ENCODE measurements at places on chromosomes 2 and 18. TPM values are rescaled to one million over a fixed set of nuclear protein-coding genes. Genes with fewer than 3 reads are reported as not detected.

COL3A1 gene
- not detected for total RNA-seq

ST6GAL2 gene
- total RNA-seq, result not detected

C1QL2 gene
- not detected for total RNA-seq

B3GNT7 gene
- not detected for total RNA-seq

CNRIP1 gene
- total RNA-seq, result 0.29 TPM

TUBA3E gene
- not detected for total RNA-seq

ANAPC1 gene
- total RNA-seq, result 58.1 TPM

APOB gene
- not detected for total RNA-seq

CDK5R2 gene
- total RNA-seq, result not detected

SGPP2 gene
- 8.8 TPM for total RNA-seq

PAIP2B gene
- 9.9 TPM for total RNA-seq

YIPF4 gene
- 46.1 TPM for total RNA-seq

REG3G gene
- total RNA-seq, result not detected

NEU2 gene
- total RNA-seq, result not detected

SLC14A1 gene
- 2.8 TPM for total RNA-seq

PER2 gene
- total RNA-seq, result 13.4 TPM

NPHP1 gene
- total RNA-seq, result 0.23 TPM

LYPD6 gene
- total RNA-seq, result not detected

LAMA3 gene
- total RNA-seq, result not detected

SLC9A2 gene
- total RNA-seq, result not detected

GKN2 gene
- not detected for total RNA-seq
